ENCODE measurements at places on chromosomes 13 and 19.
A peak's percentile ranks its signal among the peaks of the same experiment; 100 is the strongest.

GRCh38 chr13:102386461-102386860, 15.4 kb downstream of the FGF14 start:
- DNase-seq = no peak

DNA sequence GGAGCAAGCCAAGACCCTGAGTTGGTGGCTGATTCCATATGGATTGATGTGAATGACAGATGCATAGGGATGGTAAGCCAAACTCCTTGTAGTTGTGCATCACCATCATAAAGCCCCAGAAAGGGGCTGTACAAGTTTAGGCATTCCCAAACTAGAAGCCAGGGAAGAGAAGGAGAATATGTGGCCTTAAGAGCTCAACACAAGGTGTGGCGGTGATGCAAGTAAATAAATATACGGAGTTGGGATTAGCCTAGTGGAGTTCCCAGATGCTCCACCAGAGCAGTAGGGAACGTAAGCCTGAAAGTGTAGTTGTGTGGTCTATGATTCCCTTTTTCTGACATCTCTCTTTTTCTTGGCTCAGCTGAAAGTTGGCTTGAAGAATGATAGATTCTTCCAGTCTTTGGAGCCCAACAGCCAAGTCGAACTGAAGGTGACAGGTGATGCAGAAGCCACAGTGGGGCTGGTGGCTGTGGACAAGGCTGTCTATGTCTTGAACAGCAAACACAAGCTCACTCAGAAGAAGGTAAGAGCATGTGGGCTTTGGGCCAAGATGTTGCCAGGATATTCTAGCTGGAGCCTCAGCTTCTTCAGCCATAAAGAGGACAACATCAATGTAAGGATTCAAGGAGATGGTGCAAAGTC, 30.1 kb downstream of the RDH8 start:
- DNase-seq = no peak

GRCh38 chr19:37079238-37079637, 1.0 kb downstream of the ZNF420 start:
- no peak for DNase-seq

GRCh38 chr13:100098445-100099116, 9.7 kb downstream of the PCCA start:
- no peak for DNase-seq

GRCh38 chr13:35976126-35976525, 155.1 kb downstream of the DCLK1 start:
- DNase-seq = no peak

DNA sequence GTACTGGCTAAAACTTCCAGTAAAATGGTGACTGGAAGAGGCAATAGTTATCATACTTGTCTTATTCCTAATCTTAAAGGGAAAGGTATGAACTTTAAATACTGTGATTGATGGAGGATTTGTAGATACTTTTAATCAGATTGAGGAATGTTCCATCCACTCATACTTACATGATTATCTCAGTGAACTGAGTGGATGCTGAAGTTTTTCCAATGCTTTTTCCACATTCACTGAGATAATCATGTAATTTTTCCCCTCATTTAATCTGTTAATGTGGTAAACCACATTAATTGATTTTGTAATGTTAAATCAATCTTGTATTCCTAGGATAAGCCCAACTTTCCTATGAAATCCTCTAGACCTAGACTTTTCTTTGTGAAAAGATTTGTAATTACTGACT, 17.2 kb upstream of the SCEL start:
- DNase-seq = no peak

DNA sequence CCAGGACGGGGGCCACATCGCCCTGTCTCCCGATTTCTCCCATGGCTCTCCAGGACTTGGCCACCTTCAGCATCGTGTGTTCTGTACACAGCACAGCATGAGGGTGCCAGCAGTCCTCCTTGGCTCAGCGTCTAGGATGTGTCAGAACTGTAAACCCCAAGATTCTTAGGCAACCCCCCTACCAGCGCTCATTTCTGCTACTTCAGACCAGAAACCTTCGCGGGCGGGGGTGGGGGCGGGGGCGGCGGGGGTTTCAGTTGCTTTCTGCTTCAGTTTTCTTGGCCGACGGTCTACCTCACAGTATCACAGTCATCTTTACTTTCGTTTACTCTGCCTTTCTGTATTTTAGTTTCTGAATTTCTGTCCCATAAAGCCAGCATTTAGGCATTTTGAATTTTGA, 82.4 kb downstream of the GGACT start:
- no peak for DNase-seq

GRCh38 chr19:34525001-34525400, 43.4 kb downstream of the WTIP start:
- no peak for DNase-seq

DNA sequence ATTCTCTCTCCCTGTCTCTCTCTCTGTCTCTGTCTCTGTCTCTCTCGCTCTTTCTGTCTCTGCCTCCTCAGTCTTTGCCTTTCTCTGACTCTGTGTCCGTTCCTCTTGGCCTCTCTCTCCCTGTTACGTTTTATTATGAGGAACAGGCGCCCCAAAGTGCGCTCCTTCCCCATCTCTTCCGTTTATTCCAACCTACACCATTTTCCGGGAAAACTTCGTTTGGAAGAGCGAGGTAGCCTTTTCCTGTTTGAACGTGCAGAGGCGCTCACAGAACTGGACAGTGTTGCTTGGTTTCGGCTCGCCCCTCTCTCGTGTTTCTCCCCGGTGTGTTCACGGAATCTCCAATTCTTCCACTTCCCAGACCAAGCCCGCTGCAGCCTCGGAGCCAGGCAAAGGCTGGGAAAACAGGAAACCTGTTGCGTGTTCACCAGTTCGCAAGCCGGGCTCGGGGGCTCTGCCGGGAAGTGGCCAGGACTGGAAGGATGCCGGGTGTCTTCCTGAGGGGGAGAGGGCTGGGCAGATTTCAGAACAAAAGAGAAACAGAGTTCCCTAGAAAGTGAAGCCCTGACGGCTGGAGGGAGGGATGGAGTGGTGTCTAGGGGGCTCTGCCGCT, 605 bp downstream of the TMEM255B start:
- no peak for DNase-seq

GRCh38 chr13:95485518-95486144, 66.9 kb upstream of the CLDN10 start:
- no peak for DNase-seq

GRCh38 chr19:40147693-40148347, 43.4 kb upstream of the MAP3K10 start:
- DNase-seq = no peak

DNA sequence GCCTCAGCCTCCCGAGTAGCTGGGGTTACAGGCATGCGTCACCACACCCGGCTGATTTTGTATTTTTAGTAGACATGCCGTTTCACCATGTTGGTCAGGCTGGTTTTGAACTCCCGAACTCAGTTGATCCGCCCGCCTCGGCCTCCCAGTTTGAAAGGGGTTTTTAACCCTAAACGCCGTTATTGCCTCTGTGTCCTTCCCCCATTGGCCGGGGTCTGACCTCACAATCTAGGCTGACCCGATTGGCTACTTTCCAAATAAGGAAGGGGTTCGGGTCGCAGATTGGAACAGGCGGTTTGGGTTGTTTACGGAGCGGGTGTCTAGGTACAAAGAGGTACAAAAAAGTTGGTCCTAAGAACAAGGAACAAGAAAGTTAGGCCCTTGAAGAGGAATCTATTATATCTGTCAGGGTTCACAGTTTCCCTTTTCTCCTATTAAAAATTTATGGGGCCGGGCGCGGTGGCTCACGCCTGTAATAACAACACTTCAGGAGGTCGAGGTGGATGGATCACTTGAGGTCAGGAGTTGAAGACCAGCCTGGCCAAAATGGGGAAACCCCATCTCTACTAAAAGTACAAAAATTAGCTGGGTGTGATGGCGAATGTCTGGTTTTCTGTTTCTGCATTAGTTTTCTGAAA, 1.0 kb downstream of the ZNF253 start:
- DNase-seq = no peak

- no peak for DNase-seq
Measured at GRCh38 chr13:44854313-44855060, 134.8 kb downstream of the NUFIP1 start.

DNA sequence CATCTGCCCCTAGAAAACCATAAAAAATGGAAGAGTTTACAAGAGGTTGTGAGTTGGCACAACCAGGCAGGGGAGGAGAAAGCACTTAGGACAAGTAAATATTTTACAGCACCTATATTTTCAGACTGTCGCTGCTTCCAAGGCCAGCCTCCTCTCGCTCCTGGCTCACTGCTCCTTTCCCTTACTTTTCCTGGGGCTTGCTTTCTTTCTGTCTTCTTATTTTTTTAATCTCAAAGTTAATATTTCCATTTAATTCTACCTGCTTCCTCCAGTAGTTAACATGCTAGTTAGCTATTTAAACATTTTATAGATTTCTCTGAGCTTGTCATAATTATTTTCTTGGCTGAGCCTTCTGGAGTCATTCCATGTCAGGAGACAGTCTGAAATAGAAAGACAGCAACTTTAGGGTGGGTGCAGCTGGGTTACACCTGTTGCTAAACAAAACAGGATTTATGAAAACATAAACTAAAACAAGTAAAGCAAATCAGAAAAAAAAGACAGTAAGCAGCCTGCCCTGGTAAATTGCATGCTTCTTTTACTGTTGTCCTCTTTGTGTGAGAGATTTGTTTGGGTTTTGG, 330.1 kb downstream of the DLEU7 start:
- no peak for DNase-seq

GRCh38 chr13:23592596-23592995, 22.4 kb downstream of the TNFRSF19 start:
- no peak for DNase-seq

DNA sequence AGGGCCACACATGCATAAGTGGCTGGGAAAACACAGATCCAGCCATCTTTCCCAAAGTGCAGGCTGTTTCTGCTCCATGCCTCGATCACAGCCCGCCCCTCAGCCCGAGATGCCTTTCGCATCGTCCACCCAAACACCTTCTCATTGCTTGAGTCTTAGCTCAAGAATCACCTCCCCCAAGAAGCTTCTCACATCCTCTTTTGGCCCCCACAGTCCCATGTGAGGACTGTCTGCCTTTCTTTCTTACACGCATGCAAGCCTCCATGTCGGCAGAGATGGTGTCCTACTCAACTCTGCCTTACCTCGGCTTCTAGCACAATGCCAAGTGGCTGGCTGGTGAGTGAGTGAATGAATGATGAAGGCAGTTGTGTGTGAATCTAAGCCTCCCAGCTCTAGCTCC, 18.1 kb upstream of the GSX1 start:
- DNase-seq = no peak

GRCh38 chr19:8445488-8446001, 770 bp downstream of the HNRNPM start:
- DNase-seq = no peak

DNA sequence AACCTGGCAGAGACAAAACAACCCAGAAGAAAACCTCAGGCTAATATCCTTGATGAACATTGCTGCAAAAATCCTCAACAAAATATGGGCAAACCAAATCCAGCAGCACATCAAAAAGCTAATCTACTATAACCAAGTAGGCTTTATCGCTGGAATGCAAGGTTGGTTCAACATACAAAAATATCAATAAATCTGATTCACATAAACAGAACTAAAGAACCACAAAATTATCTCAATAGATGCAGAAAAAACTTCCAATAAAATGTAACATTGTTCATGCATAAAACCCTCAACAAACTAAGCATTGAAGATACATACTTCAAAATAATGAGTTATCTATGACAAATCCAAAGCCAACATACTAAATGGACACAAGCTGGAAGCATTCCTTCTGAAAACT, 8.8 kb downstream of the ZNF724 start:
- no peak for DNase-seq

DNA sequence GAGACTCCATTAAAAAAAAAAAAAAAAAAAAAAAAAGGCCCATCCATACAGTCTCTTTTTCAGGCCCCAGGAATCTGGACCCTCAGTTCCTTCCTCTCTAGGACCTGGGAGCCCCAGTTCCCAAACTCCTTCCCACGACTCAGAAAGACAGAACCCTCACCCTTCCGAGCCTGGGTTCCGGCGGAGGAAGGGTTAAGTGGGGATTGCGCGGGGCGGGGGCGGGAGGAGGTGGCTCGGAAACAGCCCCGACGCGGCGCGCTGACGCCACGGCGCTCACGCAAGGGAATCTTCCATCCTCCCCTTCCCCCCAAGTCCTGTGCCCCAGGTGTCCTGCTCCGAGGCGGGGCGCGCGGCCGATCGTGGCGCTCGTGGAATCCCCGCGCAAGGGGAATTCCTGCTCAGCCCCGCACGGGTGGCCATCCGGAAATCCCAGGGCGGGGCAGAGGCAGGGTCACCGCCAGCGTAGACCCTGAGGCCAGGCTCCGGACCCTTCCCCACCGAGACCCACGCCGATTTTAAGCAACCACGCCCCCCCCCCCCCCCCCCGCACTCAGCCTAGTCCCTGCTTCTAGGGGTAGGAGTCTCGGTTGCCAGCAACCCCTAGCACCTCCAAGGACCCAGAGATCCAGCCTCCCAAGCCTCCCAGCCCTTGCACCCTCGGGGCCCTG, 659 bp downstream of the NFKBID start:
- DNase-seq = peak; percentile 83

GRCh38 chr19:51392701-51393100, 2.3 kb upstream of the C19orf84 start:
- DNase-seq = no peak

- no peak for DNase-seq
Measured at GRCh38 chr19:40309666-40310065, 24.5 kb upstream of the AKT2 start.

DNA sequence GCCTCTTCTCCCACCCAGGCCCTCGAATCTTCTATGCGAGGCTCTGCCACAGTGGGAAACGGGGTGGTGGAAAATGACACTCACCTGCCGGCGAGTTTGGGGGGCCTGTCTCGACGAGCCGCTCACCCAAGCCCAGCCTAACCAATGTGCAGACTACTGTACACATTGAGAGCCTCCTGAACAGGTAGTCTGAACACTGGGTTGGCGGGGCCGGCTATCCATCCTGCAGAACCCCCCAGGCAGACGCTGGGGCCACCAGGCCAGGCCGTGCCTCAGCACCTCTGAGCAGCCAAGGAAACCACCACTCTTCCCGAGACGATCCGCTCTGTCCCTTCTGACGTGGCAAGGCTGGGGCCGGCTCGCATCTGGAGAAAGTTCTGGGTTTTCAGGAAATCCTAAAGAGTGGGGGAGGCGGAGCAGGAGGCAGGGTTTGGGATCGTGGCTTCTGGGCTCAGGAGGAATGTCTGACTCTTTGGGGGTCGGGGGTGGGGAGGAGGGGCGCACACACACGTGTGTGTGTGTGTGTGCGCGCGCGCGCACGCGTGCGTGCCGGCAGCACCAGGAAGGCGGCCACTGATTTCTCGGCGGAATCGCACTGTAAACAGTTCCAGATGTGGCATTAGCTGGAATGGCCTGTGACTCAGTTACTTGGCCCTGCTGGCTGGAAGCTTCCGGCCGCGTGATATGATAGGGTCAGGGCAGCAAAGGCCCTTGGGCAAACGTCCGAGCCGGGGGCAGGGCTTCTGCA, 18.5 kb downstream of the TMED1 start:
- no peak for DNase-seq

GRCh38 chr13:46571189-46571908, 18.4 kb downstream of the LRCH1 start:
- DNase-seq = no peak

- no peak for DNase-seq
Measured at GRCh38 chr13:35649162-35649561, 172.7 kb upstream of the MAB21L1 start.

All from putamen (tissue), 1 donor.